ENCODE measurements at places on chromosomes 3 and 15. TPM values are rescaled to one million over a fixed set of nuclear protein-coding genes. Genes with fewer than 3 reads are reported as not detected.
A peak's percentile ranks its signal among the peaks of the same experiment; 100 is the strongest.

- DNase-seq: peak; percentile 61
Measured at GRCh38 chr3:133574260-133574881, 885 bp downstream of the CDV3 start.

- DNase-seq: no peak
Measured at GRCh38 chr3:120344349-120344748, 4.8 kb downstream of the LRRC58 start.

DNA sequence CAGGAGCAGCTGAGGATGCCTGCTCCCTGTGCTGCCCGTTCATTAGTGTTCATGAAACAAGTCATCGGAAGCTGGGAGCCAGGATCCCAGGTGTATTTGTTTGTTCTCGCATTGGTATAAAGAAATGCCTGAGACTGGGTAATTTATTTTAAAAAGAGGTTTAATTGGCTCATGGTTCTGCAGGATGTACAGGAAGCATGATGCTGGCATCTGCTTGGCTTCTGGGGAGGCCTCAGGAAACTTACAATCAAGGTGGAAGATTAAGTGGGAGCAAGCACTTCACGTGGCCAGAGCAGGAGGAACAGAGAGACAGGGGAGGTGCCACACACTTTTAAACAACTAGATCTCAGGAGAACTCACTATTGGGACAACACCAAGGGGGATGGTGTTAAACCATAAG is 5.5 kb upstream of the HYKK start:
- DNase-seq: no peak

Gene FOXB1
- not detected for total RNA-seq

Data from SJSA1 (cell line).